ENCODE measurements at places on chromosomes 1 and 21.

- peak; percentile 20 for DNase-seq
These were observed 60.3 kb upstream of the C1orf87 start for GRCh38 chr1:60133848-60134247.

GRCh38 chr1:33094486-33094885 lies 13.5 kb downstream of the AZIN2 start:
- no peak for DNase-seq

GRCh38 chr1:42047508-42047880 lies 105.7 kb upstream of the GUCA2B start:
- no peak for DNase-seq

DNA sequence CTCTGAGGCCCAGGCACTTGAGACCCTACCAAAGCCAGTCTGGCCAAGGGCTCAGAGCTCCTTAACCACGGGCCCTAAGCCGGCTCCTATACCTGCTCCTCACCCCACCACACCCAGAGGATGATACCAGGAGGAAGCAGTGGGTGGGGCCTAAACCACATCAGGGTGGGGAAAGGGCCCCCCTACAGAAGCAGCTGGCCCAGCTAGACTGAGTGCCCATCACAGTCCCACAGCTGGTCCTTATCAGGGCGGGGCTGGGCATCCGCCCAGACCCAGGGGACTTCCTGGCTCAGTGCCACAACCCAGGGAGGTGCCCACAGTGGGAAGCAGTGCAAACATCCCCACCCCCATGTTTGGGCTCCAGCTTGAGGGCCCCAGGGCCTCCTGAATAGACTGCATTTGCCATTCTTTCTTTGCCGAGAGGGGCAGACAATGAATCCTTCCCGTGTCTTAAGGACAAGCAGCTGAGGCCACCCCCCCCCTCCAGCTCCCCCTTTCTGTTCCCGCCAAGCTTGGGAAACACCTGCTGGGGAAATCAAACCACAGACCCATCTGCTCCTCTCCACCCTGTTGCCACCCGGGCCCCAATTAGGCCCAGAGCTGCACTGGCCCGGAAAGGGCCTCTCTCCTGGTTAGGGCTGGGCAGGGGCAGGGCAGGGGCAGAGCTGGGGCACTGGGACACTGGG lies 6.2 kb downstream of the E2F2 start:
- DNase-seq = no peak

DNA sequence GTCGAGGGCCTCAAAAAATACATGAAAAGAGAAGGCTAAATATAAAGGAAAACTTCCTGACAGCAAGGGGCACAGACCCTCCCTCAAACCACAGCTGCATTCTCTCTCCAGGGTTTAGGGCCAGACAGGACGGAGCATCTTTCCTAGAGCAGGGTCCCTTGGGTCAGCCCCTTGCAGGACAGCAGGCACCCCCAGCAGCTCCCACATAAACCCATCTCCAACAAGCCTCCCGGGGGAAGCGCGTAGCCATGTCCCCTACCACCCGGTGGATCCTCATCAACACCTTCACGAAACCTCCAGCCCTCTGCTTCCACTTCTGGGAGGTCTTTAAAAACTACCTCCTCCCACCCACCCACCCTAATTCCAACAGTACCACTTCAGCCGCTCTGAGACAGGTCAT lies 59.5 kb downstream of the CD46 start:
- no peak for DNase-seq

DNA sequence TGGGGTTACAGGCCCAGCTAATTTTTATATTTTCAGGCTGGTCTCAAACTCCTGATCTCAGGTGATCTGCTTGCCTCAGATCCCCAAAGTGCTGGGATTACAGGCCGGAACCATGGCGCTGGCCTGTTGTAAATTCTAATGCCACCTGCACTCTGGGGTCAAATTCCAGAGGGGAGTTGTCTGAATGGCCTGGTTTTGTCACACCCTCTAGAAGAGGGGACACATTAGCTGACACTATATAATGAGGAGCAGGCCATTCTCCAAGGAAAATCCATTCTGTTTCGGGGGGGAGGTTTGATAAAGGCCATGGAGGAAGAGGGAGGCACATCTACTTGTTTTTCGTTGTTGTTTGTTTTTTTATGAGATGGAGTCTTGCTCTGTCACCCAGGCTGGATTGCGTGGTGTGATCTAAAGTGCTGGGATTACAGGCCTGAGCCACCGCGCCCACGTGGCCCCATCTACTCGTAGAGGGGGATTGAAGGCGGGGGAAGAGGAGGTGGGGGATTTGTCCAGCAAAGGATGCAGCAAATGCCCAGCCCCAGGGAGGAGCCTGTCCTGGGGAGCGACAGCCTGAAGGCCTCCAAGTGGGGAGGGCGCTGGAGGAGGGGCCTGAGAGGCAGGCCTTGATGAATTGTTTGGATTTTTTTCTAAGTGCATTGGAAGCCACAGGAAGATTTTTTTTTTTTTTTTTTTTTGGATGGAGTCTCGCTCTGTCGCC lies 78.4 kb upstream of the SLC45A1 start:
- no peak for DNase-seq

GRCh38 chr1:200302192-200302920 lies 107.5 kb downstream of the ZNF281 start:
- DNase-seq = no peak

GRCh38 chr1:201619513-201619912 lies 80.6 kb downstream of the NAV1 start:
- peak; percentile 27 for DNase-seq

- DNase-seq = no peak
These were observed 1029.6 kb downstream of the TTLL7 start for GRCh38 chr1:82969340-82969739.

DNA sequence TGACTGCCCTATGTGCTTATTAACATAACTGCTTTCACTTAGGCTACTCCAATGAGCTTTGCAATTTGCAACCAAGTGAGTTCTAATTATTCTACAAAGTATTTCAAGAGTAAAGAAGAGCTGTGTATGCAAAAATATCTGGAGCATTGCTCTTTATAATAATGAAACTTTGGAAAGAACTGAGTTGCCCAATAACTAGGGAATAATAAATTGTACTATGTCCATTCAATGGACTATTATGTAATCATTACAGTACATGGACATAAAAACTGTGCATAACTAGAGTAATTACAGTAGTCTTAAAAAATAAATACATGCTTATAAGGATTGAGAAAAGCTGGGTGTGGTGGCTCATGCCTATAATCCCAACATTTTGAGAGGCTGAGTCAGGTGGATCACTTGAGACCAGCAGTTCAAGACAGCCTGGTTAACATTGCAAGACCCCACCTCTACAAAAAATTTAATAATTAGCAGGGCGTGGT lies 70.3 kb upstream of the JAK1 start:
- no peak for DNase-seq

DNA sequence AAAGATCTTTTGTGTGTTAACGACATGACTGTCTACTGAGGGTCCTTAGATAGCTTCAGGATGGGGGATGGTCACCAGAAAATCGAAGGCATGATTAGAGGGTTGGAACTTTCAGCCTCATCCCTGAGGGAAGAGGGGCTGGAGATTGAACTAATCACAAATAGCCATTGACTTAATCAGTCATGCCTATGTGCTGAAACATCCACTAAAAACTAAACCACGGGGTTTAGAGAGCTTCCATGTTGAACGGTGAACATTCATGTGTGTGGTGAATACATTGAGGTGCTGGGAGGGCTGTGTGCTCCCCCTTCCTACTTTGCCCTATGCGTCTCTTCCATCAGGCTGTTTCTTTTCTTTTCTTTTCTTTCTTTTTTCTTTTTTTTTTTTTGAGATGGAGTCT lies 17.0 kb downstream of the RBP7 start:
- DNase-seq = no peak

DNA sequence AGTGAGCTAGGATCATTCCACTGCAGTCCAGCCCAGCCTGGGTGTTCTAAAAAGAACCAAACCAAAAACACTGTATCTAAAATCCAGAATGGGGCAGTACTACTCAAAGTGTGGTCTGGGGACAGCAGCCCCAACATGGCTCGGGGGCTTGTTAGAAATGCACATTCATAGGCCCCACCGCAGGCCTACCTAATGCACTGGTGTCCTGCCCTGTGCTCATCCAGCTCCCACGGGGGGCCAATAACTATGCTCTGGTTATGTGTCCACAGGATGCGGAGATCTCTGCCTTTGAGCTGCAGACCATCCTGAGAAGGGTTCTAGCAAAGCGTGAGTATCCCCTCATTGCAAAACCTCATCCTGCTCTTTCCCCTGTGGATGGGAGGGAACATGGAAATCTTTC lies 51.5 kb downstream of the CAPN2 start:
- no peak for DNase-seq

- DNase-seq = no peak
These were observed 8.1 kb downstream of the PLEKHM2 start for GRCh38 chr1:15692121-15692682.

- DNase-seq = no peak
These were observed 144.5 kb downstream of the PBX1 start for GRCh38 chr1:164703463-164703862.

- no peak for DNase-seq
These were observed 1.9 kb downstream of the TRMT13 start for GRCh38 chr1:100134872-100135271.

- DNase-seq = no peak
These were observed 117.4 kb downstream of the MAGI3 start for GRCh38 chr1:113507552-113508214.

- DNase-seq = no peak
These were observed 60.7 kb upstream of the PAX7 start for GRCh38 chr1:18569811-18570545.

DNA sequence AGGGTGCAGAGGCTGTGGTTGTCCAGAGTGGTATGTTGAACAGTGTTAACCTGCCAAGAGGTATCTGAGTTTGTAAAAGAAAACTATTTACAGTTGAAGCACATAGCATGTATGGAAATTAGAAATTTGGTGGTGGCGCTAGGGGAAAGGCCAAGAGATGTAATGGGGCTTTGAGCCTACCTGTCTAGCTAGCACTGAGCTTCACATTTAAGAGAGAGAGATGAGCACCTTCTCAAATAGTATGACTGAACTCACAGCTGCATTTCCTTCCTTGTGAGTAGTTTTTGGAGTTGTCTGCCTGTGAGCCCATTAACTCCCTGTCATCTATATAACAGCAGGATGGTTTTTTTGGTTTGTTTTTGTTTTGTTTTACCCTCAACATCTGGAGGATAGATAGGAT lies 4.0 kb downstream of the CLIC4 start:
- no peak for DNase-seq

DNA sequence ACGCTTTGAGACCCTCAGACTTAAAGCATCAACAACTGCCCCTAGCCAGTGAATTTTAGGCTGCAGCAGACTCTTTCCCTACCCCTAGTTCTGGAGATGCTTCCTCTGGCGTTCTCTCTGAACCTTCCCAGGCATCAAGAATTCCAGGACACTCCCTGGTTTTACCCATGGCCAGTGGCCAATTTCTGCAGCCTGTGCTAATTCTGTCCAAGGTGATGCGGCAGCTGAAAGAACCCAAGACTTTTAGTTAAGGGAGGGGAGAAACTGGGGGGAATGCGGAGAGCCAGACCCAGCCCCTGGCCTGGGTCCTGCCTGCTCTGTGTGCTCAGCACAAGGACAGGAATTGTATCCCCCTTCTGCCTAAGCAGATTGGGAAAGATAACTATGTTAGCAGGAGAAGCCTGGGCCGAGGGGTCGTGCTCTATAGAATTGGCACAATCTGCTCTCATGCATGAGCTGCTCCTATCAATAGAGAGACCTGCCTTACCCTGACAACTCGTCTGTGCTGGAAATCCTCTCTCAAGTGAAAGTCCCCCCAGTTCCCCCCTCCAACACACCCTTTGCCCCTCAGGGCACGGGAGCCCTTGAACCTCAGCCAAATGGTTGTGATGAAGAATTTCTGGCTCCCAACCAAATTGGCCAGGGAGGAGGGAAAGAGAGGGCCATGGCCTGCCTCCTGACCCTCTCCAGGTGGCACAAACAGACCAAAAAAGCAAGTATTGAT lies 5.4 kb upstream of the GJA8 start:
- DNase-seq = peak; percentile 27

GRCh38 chr1:64946916-64947315 lies 19.4 kb downstream of the JAK1 start:
- DNase-seq = no peak

- DNase-seq = no peak
These were observed 99.8 kb upstream of the PRMT6 start for GRCh38 chr1:106956721-106957120.
